ENCODE measurements at places on chromosomes 2 and 18.

DNA sequence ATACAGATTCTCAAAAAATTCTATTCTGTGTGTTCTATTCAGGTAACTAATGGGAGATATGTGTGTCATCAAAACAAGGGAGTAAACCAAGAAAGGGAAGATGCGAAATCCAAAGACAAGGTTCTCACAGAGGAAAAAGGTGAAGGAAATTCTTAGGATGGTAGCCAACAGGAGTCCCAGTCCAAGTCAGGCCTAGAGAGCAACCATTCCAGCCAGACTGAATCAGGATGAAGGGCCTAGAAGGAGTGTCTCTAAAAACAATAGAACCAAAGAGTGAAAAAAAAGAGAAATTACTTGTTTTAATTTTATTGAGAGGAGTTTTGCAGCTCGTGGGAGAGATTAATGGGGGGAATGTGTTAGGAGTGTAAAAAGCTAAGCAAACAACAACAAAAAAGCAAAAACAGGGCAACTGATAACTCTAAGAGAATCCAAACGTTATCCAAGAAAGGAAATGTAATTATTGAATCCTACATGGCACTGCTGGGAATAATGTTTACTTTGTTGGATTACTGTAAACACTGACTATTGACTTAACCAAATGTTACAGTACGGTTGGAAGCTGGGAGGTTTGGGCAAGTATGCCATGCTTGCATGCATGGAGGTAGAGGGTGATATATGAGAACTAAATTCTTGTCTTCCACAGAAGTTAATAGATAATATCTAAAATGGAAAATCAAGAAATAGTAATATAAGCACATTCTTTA is 12.3 kb downstream of the MAP3K20 start:
- DNase-seq: no peak

GRCh38 chr2:143162123-143162837 is 33.1 kb downstream of the ARHGAP15 start:
- DNase-seq: peak; percentile 29

DNA sequence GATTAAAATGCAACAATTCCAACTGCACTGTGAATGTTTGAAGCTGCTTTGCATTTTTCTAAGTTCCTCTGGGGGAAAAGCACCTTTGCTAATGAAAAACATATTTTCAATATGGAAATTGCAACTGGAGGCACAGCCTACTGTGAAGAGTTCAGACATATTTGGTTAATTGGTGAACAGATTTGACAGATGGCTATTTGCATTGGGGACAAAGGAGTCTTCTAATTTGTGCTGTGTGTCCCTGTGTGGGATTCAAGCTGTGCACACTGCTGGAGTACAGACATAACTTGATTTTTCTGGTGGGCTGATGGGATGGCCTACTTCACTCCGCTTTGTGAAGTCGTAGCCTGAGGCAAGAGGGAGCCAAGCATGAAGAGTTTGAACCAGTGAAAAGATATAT is 40.7 kb upstream of the ARHGAP25 start:
- no peak for DNase-seq

GRCh38 chr2:127157651-127158485 is 50.9 kb upstream of the BIN1 start:
- DNase-seq: no peak

DNA sequence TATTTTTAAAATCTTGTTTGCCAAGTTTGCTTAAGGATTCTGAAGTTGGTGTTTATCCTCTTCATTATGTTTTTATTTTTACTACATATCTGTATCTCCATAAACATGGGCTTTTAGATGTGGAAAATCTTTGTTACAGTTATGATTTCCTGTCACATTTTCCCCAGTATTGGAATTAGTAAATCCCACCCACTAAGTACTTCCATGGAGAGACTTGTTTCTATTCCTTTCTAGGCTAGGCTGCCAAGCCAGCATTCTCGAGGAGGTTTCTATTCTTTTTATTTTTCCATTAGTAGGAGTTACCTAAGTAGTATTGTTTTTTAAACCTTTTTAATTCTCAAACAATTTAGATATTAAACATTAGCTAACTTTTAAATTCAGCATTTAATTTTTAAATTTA is 22.1 kb downstream of the PKP4 start:
- no peak for DNase-seq

Measured in activated T-helper 1 cell treated with Interleukin-2 at 50 U/mL for 16 hours (primary cell).